ENCODE measurements at places on chromosomes 12 and 14.

DNA sequence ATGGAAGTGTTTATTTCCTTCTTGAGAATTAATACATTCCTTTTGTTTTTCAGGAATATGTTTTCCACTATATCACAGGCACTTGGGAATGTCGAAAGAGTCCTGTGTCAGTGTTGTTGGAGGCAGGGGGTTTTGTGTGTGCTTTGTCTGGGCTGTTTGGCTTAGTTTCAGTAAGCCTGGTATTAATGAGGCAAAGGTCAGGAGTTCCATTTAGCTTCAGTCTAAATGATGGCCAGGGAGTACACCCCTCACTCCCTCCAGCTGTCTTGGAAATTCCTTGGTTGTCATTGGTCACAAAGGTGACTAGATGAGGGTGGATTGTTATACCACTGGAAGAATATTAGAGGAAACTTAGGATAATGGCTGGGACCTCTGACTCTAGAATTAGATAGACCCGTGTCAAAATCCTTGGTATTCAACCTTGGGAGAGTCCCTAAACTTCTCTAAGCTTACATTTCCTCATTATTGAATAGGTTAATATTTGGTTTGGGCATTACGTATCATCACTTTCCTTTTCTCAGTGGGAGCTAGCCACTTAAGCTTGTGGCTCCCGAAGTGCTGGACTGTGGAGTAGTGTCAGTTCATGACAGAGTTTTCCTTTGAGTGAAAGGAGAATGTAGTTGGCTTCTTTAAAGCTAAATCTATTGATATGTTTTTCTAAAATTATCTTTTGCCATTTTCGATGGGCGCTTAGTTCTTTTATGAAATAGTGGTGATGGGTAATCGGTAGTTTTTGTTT lies 5.2 kb downstream of the FRS2 start:
- no peak for DNase-seq

DNA sequence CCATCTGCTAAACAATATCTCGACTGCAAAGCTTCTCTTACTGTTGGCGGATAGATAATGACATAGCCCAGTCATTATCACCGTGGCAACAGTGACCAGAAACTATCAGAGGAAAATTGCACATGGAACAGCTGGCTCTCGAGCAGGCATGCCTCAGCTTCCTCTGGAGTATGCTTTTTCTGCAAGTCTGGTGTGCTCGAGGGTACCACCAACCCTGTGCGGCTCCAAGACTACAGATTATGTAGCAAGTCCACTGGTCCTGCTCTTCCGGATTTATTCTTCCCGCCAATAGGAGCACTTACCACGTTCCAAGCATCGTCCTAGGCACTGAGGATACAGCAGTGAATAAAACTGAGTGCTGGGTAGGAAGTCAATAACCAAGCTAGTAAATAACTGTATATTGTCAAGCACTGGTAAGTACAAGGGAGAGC lies 1.4 kb upstream of the GLRX5 start:
- no peak for DNase-seq

- DNase-seq, result no peak
Observed at GRCh38 chr12:83172441-83172840, 485.7 kb downstream of the TMTC2 start.

GRCh38 chr12:122752464-122753318 lies at the start of gene DENR:
Gene DENR, plus strand, starts transcription at chr12:122752824. Its CDS starts 878 bp downstream, at chr12:122753702.
- DNase-seq, result peak; percentile 98

- no peak for DNase-seq
Observed at GRCh38 chr12:49624921-49625577, 1.7 kb downstream of the PRPF40B start.

GRCh38 chr12:53046655-53047220 lies 3.1 kb upstream of the TNS2 start:
- DNase-seq, result no peak

DNA sequence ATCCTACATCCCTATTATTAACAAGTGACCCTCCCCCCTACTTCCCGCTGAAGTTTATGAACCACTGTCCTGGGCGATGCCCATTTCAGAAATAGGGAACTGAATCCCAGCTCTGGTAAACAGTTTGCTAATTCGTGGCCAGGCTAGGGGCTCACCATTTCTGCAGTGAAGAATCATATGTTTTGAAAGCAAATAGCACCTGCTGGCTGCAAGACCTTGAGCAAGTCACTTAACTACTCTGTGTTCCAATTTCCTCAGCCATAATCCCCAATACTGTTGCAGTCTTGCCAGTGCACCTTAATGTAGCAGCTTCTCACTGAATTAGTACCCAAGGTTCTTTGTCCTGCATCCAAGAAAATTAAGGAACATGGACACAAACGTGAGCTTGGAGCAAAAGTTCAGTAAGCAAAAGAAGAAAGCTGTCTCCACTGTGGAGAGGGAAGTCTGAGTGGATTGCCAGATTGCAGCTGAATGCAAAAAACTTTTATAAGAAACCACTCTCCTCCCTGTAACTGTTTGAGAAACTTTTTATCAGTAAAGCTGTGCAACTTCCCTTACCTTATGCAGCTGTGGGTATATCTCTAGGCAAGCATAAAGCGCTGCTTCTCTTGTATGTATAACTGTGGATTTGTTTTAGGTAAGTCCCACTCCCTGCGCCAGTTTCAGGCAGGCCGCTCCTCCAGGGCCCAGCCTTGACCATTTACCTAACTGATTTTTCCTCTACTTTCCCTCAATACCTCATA lies 824 bp downstream of the OAS1 start:
- no peak for DNase-seq

DNA sequence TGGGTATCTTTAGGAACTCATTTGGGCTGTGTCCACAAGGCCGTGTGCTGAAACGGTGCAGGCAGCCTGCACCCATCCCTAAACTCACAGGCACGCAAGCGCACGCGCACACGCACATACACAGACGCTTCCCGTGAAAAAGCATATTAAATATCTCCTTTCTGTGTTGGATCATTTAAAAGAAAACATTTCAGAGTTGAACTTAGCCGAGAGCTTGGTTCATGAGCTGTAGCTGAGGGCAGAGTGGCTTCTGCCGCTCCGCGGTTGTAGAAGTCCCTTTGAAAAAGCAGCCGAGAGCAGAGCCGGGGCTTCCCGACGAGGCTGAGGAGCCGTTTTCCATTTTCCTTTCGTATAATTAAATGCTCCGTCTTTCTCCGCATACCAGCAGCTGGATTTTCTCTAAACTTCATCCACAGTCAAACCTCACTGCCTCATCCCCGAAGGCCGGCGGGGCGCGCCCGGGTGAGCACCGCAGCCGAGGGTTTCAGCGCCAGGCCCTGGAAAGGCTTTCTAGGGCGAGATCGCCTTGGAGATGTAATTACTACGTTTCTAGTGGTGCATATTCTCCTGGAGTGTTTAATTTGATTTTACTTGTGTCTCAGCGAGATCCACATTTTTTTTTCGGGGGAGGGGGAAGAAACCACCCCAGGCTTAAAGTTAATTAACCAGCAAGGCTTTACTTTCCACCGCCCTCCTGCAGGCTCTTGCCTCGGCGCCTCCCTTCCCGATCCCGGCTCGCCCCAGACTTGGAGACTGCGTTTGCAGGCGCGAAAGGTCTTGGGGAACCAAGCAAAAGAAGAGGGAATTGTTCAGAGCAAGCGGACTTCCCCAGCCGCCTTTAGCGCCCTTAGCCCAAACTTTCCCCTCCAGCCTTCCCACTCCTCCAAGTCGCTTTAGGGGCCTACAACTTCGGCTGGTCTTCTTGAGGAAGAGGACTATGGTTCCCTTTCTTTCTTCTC lies 3.0 kb upstream of the HOXC13 start:
- no peak for DNase-seq

GRCh38 chr14:92539419-92539818 lies 25.8 kb downstream of the RIN3 start:
- no peak for DNase-seq

DNA sequence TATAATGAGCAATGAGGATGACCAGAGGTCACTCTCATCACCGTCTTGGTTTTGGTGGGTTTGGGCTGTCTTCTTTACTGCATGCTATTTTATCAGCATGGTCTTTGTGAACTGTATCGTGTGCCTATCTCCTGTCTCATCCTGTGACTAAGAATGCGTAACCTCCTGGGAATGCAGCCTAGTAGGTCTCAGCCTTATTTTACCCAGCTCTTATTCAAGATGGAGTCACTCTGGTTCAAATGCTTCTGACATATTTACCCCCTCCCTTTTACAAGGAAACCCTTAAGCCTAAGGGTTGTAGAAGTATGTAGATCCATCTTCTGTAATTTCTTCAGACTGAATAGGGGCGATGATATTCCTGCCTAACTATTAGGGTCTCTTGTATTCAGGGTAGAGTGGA lies 8.4 kb downstream of the IFI27L1 start:
- DNase-seq, result no peak

DNA sequence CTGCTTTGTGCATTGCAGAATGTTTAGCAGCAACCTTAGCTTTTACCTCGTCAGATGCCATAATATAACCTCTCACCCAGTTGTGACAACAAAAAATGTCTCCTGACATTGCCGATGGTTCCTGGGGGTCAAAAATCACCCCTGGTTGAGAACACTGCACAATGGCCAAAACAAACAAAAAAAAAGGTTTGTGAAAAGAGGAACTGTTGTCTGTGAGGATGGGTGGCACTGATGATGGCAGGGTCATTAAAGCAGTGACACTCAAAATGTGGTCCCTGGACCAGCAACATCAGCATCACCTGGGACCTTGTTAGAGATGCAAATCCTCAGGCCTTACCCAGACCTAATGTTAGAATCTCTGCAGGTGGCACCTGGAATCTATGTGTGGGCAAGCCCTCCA lies 36.4 kb upstream of the METAP2 start:
- DNase-seq, result no peak

DNA sequence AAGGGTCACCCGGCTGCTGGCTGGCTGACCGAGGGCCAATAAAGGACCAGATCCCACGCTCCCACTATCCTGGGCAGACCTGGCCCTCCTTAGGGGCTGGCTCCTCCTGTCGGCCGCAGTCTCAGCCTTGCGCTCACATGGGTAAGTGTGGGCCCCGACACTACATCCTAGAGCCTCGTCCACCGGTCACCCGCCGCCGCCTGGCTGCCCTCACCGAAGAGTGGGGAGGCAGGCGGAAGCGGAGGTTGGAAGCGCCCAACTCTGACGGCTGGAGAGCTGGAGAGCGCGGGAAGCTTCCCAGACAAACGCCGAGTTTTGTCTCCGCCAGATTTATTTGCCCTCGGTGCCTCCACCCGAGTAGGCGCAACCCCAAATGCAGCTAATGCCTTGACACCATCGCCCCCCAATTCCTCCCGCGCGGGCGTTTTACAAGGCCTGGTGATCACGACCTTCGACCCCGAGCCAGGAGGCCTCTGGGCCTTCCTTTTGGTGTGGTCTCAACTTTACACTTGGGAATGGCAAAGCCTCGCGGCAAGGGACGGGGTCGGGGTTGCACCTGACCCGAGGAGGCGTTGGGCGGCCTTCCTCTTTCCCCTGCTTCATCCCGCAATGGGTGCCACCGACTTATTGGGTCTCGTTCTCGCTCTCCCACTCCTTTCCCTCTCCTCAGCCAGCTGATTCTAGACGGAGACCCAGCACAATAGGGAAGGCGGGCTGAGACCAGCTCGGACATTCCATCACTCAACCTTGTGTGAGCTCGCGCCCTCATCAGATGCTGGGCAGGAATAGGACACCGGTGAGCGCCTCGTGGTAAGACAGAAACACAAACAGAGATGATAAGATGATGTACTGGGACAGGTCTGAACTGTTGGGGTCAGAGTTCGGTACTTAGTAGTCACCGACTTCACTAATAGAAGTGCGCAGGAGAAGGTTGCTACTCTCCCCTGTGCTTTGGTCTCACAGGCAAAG lies 78.3 kb upstream of the ANO4 start:
- no peak for DNase-seq

DNA sequence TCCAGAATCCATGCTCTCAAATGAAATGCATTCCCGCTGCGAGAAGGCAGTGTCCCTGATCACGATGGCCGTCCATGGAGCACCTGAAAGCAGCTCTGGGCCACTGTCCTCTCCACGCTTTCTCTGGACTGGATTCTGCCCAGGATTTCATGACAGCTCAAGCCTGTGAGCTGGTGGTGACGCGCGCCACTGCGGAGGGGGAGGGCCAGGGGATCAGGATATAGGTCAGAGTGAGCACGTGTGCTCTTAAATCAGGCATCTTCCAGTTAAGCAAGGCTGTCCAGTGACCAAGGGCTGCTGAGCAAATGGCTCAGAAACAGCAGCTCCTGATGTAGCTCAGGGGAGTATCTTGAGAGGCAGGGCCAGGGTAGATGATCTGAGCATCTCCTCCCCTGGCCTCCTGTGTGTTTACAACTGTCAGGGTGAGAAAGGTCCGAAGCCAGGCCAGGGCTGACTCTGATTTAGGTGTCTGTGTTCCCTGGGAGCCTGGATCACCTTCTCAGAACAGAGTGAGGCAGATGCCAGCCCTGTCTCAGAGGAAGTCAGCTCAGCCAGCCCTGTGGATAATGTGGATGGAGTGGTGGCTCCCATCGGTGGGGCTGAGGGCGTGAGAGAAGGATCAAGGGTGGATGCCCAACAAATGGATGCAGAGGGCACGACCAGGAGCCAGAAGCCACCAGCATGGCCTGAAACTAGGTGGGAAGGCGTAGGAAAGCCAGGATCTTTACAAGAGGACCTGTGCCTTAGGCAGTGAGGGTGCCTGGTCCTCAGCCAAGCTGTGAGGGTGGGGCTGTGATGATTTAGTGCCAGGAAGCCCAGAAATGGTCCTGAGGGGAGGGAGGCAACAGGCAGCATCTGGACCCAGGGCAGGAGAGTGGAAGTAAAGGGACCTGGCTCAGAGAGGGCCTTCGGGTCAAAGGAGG lies 55.3 kb downstream of the ELK3 start:
- DNase-seq, result no peak

DNA sequence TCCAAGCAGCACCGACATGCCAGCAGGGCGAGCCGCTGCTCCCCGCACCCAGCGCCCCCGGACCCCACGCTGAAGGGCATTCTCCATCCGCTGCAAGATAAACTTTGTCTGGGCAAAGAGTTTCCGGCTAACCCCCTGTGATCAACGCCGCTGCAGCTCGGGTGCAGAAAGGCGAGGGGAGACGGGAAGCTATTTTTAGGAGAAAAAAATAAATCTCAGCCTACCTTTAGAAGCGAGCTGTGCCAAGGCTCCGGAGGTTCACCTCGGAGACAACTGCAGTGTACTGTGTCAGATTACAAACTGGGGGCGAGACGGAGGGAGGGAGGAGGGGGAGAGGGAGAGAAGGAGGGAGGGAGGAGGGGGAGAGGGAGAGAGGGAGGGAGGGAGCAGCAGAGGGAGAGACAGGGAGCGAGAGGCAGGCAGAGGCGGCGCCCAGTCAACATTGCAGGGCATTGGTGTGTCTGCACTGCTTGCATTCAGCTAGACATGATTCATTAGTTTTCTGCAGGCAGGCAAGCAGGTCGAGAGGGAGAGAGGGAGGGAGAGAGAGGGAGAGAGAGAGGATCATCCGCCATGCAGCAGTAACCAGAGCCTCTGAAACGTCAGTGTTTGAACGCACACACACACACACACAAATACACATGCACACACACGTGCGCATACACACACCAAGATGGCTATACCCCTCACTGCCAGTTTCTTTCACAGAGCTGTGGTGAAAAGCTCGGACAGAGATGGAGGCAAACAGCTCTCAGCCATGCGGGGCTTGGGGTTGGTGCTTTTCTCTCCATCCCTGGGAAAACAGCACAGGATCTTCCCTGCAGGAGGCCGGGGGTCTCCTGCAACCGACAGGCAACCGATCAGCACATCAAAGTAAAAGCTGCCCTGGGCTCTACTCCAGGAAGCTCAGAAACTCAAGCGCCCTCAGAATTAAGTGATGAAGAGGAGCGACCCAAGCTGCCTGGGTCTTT lies at the start of gene RIMBP2:
Gene RIMBP2, minus strand, starts transcription at position 302 of the 971 bp plus-strand sequence. CDS start 237,286 bp downstream, outside the sequence.
- no peak for DNase-seq

Measured in stimulated activated CD4-positive, alpha-beta T cell treated with anti-CD3 and anti-CD28 coated beads, TNF-alpha, amount 100 ng/mL, for 1 hour (primary cell).